Activated CD4-positive, alpha-beta T cell treated with anti-CD3 and anti-CD28 coated beads for 36 hours (primary cell): ENCODE measurements at places on chromosomes 13 and 19. TPM values are rescaled to one million over a fixed set of nuclear protein-coding genes. Genes with fewer than 3 reads are reported as not detected.

GRCh38 chr13:75554464-75554863 lies 4.9 kb downstream of the UCHL3 start:
- H3K4me3 ChIP-seq, result no peak overlapping the region
- no peak for DNase-seq
- H3K4me1 ChIP-seq, result peaks cover 65% of the 10 kb centered on the region
- H3K27me3 ChIP-seq, result no peaks in the 10 kb centered on the region

GRCh38 chr19:34172661-34173192 lies 423 bp downstream of the LSM14A start:
- H3K27ac ChIP-seq, result peak overlapping the region; percentile 99
- DNase-seq, result no peak
- H3K4me1 ChIP-seq, result peaks cover 42% of the 10 kb centered on the region
- peak overlapping the region; percentile 88 for H3K4me3 ChIP-seq
- peaks cover 21% of the 10 kb centered on the region for H3K36me3 ChIP-seq

- H3K27ac ChIP-seq, result no peak overlapping the region
- H3K4me1 ChIP-seq, result peaks cover 33% of the 10 kb centered on the region
- no peaks in the 10 kb centered on the region for H3K36me3 ChIP-seq
- H3K27me3 ChIP-seq, result peaks cover 46% of the 10 kb centered on the region
Measured at GRCh38 chr13:24683838-24684599, 3.8 kb downstream of the ATP12A start.

DNA sequence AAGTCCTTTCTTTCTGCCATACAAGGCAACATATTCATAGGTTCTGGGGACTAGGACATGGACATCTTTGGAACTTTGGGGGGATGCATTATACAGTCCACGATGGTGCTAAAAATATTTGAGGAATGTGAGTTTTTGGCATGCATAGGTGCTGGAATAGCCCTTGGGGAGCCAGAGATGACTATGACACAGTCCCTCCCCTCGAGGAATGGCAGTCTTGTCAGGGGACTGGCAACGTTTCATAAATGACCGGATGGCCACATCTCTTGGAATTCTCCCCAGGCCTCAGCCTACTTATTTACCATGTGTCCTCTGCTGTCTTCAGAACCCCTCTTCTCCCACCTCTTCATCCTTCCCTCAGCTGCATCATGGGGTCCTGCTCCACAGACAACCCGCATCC lies 13.6 kb downstream of the MEIOSIN start:
- no peak overlapping the region for H3K4me3 ChIP-seq
- H3K36me3 ChIP-seq, result no peaks in the 10 kb centered on the region
- H3K27ac ChIP-seq, result no peak overlapping the region

DNA sequence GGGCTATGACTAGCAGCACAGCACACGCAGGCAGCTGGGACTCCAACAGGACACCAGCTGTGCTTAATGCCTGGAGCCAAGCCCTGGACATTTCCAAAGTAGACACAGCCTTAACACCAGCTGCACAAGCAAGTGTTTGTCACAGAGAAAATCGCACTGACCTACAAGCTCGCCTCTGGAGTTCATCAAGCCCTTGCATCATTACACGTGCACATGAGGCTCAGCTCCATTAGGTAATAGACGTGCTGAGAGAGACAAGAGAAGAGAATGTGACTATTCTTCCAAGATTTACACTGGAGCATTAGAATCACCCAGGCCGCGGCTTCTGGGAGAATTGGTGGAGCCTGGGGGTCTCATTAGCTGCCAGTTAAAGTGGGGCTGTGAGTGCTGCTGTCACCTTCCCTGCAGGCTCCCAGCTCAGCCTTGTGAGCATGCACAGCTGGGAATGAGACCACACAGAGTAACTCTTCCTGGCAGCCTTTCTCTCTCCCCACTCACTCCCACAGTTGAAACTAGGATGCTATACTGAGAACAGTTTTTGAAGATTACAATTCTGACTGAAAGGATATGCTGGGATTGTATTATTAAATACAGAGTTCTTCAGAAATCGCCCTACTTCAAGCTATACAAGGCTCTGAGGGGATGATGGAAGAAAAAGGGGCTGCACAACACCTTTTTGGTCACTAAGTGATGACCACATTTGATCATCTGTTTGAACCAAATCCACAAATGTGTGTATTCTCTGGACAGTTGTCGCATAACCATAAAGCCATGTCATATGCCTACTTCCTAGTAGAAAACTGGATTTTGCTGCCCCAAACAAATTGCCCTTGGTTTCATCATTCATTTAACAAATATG lies 10.5 kb downstream of the STOML3 start:
- peaks cover 6% of the 10 kb centered on the region for H3K27me3 ChIP-seq
- H3K27ac ChIP-seq, result no peak overlapping the region
- H3K4me1 ChIP-seq, result no peaks in the 10 kb centered on the region
- H3K36me3 ChIP-seq, result no peaks in the 10 kb centered on the region

- H3K4me1 ChIP-seq, result no peaks in the 10 kb centered on the region
- no peak overlapping the region for H3K27ac ChIP-seq
- no peak for DNase-seq
- H3K36me3 ChIP-seq, result no peaks in the 10 kb centered on the region
- H3K4me3 ChIP-seq, result no peak overlapping the region
Measured at GRCh38 chr19:38021352-38021751, 114.3 kb downstream of the SIPA1L3 start.

- no peak for DNase-seq
- peak overlapping the region; percentile 1 for H3K27ac ChIP-seq
- H3K4me1 ChIP-seq, result peaks cover 53% of the 10 kb centered on the region
- H3K4me3 ChIP-seq, result no peak overlapping the region
Measured at GRCh38 chr13:48400850-48401291, 12.0 kb downstream of the LPAR6 start.

GRCh38 chr13:31468114-31468902 lies 268.5 kb downstream of the B3GLCT start:
- H3K4me3 ChIP-seq, result no peak overlapping the region
- no peaks in the 10 kb centered on the region for H3K36me3 ChIP-seq
- H3K27me3 ChIP-seq, result peaks cover 9% of the 10 kb centered on the region
- H3K27ac ChIP-seq, result no peak overlapping the region
- H3K4me1 ChIP-seq, result no peaks in the 10 kb centered on the region

DNA sequence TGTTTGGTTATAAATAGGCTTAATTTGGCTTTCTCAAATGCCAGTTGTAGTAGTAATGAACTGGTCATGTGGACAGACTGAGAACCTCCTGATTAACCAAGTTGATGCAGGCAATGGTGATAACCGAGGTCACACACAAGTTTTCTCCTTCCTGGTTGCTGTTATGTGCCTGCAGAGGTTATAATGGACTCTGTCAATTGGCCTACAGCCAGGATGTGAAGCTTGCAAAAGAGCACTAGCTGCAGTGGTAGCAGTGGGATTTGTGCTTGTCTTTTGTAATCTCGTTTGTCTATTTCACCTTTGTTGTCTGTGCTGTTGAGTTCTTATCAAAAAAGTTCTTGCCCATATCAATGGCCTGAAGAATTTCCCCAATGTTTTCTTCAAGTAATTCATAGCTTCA lies 20.6 kb downstream of the OR10H3 start:
- H3K4me1 ChIP-seq, result no peaks in the 10 kb centered on the region
- DNase-seq, result no peak
- H3K27ac ChIP-seq, result no peak overlapping the region
- H3K4me3 ChIP-seq, result no peak overlapping the region
- peaks cover 51% of the 10 kb centered on the region for H3K27me3 ChIP-seq
- H3K36me3 ChIP-seq, result no peaks in the 10 kb centered on the region

- peaks cover 9% of the 10 kb centered on the region for H3K4me1 ChIP-seq
- H3K27me3 ChIP-seq, result peaks cover 2% of the 10 kb centered on the region
- H3K27ac ChIP-seq, result no peak overlapping the region
- no peak overlapping the region for H3K4me3 ChIP-seq
Measured at GRCh38 chr19:2246801-2247361, 2.2 kb upstream of the AMH start.

- H3K27ac ChIP-seq, result no peak overlapping the region
- peak overlapping the region; percentile 13 for H3K4me3 ChIP-seq
- H3K4me1 ChIP-seq, result peaks cover 8% of the 10 kb centered on the region
- DNase-seq, result peak; percentile 55
- no peaks in the 10 kb centered on the region for H3K36me3 ChIP-seq
Measured at GRCh38 chr13:94967183-94968039, 255.1 kb upstream of the SOX21 start.

- H3K36me3 ChIP-seq, result no peaks in the 10 kb centered on the region
- H3K4me1 ChIP-seq, result peaks cover 18% of the 10 kb centered on the region
- H3K27me3 ChIP-seq, result peaks cover 8% of the 10 kb centered on the region
Measured at GRCh38 chr13:50152655-50153309, 137.5 kb downstream of the KCNRG start.

DNA sequence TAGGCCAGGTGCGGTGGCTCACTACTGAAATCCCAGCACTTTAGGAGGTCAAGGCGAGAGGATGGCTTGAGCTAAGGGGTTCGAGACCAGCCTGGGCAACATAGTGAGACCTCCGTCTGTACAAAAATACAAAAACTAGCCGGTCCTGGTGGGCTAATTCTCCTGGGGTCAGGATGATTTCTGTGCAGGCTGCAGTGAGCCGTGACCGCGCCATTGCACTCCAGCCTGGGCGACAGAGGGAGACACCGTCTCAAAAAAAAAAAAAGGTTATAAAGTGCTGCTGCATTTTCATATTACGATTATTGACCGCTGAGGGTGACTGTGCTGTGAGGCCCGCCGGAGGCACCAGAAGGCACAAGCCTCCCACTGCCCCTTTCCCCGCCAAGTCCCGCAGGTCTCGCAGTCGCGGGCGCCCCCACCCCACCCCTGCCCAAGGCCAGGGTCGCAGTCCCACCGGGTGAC lies 477 bp upstream of the PLEKHF1 start:
- no peaks in the 10 kb centered on the region for H3K27me3 ChIP-seq
- H3K4me3 ChIP-seq, result peak overlapping the region; percentile 72
- H3K4me1 ChIP-seq, result peaks cover 70% of the 10 kb centered on the region
- peaks cover 18% of the 10 kb centered on the region for H3K36me3 ChIP-seq
- no peak for DNase-seq

DNA sequence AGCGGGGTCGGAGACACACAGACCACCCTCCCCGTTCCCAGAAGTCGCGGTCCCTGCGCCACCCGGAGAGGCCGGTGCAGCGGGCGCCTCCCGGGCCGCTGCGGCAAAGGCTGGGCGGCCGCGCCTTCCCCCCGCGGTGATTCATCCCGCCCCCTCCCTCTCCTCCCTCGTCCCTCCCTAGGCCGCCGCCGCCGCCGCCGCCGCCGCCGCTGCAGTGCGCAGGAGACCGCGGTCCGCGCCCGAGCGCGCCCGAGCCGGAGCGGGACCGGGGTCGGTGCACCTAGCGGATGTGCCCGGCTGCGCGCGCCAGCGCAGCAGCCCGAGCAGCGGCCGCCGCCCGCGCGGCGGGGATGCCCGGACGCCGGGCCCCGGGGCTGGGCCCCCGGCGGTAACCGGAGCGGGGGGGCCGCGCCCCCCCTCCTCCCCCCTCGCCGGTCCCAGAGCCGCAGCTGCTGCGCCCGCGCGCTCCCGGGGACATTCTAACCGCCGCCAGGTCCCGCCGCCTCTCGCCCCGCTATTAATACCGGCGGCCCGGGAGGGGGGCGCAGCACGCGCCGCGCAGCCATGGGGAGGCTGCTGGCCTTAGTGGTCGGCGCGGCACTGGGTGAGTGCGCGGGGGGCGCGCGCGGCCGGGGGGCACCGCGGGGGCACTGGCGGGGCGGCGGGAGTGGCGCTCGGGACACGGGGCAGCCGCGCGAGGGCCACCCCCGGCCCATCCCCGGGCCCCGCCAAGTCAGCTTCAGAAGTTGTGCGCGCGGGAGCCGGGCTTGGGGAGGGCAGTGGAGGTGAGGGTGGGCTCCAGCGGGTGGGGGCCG lies at the start of gene SCN1B:
Gene SCN1B, plus strand, starts transcription at position 214 of the 815 bp plus-strand sequence. Its CDS starts 351 bp downstream, at position 565.
- peak within 1 kb of the TSS; percentile 68 for H3K4me3 ChIP-seq
- peaks cover 6% of the 10 kb centered on the region for H3K4me1 ChIP-seq
- H3K27ac ChIP-seq, result no peak within 1 kb of the TSS
- peaks cover 16% of the 10 kb centered on the region for H3K36me3 ChIP-seq

DNA sequence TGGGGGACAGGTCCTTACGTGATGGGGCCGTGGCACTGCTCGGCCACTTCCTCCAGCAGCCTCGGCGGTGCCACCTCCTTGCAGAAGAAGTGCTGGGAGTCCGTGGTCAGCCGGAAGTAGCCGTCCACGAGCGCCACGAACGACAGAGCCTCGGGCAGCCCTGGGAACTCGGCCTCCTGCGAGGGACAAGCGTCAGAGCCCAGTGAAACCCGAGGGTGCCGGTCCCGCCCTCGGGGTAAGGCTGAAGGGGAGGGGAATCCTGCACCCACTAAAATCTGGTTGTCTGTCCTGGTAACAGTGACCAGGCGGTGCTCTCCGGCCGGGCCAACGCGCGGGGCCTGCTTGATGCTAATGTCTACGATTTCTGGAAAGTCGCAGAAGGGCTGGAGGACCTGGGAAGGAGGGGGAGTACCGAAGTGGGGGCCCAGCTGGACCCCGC lies 6.4 kb downstream of the JAK3 start:
- H3K36me3 ChIP-seq, result peaks cover 84% of the 10 kb centered on the region
- H3K27ac ChIP-seq, result no peak overlapping the region
- H3K4me1 ChIP-seq, result peaks cover 38% of the 10 kb centered on the region
- H3K4me3 ChIP-seq, result no peak overlapping the region
- DNase-seq, result no peak

- no peaks in the 10 kb centered on the region for H3K36me3 ChIP-seq
- DNase-seq, result no peak
Measured at GRCh38 chr13:76708138-76708688, 178.0 kb downstream of the KCTD12 start.

DNA sequence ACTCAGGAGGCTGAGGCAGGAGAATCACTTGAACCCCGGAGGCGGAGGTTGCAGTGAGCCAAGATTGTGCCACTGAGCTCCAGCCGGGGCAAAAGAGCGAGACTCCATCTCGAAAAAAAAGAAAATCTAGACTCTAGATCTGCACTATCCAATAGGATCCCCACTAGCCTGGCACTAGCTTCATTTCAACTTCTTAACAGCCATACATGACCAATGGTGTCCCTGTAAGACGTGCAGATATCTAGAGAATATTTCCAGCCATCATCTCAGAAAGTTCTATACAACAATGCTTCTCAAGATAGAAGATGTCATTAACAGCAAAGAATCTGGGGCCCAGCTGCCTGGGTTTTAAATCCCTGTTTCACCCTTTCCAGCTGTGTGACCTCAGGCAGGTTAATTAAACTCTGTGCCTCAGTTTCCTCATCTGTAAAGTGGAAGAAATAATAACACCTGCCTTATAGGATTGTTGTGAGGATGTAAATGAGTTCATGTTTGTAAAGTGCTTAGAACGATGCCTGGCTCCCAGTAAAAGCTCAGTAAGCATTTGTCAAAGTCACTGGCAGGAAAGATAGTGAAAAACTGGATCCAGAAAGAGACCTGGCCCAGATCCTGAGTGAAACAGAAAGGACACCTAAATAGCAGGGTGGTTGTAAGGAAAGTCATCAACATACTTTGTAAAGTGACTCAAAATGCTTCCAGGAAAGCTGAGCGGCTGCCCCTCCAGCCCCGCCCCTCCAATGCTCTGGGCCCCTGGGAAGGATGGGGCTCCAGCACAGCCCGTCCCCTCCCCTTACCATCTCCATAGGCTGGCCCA lies 13.5 kb downstream of the WIZ start:
- H3K4me1 ChIP-seq, result peaks cover 16% of the 10 kb centered on the region
- H3K36me3 ChIP-seq, result peaks cover 9% of the 10 kb centered on the region
- peak; percentile 27 for DNase-seq
- H3K27ac ChIP-seq, result peak overlapping the region; percentile 63
- H3K4me3 ChIP-seq, result no peak overlapping the region

The KLK2 gene
- not detected for total RNA-seq

The LRFN3 gene
- 8.3 TPM for total RNA-seq

The ZNF304 gene
- total RNA-seq, result 6.2 TPM

The DEDD2 gene
- total RNA-seq, result 27.3 TPM

The ZNF726 gene
- total RNA-seq, result 19.1 TPM

The LYPD3 gene
- total RNA-seq, result 2.1 TPM

The PLIN5 gene
- not detected for total RNA-seq
